ENCODE measurements at places on chromosomes 2 and 18.

GRCh38 chr18:38572554-38573111 lies 1007.0 kb upstream of the CELF4 start:
- DNase-seq: no peak

GRCh38 chr2:50752237-50752636 lies 279.7 kb downstream of the NRXN1 start:
- no peak for DNase-seq

GRCh38 chr2:209431701-209432100 lies 7.9 kb downstream of the MAP2 start:
- DNase-seq: no peak

DNA sequence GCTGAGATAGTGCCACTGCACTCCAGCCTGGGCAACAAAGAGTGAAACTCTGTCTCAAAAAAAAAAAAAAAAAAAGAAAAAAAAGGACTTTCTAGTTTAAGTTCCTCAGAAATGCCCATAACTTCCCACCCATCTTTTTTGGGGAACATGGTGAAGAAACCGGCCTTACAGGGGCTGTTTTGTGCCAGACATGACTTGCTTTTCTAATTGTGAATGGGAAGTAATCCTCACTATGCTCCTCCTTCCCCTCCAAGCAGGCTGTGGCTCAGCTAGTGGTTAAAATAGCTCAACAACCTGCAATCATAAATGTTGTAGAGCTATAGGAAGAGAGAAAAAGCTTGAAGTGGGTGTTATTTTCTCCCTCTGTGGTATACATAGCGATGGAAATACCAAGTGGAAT lies 34.1 kb upstream of the OLA1 start:
- DNase-seq: no peak

GRCh38 chr2:235954281-235954680 lies 213.9 kb downstream of the GBX2 start:
- DNase-seq: no peak

DNA sequence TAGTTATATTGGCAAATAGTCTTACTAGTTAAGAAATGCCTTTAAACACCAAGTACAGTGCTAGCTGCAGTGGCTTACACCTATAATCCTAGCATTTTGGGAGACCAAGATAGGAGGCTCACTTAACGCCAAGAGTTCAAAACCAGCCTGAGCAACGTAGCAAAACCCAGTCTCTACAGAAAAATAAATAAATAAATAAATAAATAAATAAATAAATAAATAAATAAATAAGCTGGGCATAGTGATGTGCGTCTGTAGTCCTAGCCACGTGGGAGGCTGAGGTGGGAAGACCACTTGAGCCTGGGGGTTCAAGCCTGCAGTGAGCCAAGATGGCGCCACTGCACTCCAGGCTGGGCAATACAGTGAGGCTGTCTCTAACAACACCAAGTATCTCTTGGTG lies 158.6 kb upstream of the ALPP start:
- no peak for DNase-seq

DNA sequence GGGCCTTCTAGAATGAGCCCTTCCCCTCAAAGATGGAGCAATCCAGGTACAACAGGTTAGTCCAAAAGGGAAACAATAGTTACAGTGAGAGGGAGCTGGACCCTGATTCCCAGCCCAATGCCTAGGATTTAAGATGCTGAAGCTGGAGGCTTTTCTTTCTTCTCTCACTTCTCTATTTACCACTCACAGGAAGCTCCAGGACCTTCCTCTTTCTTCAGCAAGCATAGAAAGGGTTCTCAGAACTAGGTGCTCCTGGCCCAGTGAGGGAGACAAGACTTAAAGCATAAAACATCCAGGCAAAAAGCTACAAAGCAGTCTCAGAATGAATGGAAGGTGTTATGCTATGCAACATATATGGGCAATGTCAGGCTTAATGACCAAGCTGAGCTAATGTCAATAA lies 279.0 kb downstream of the SRBD1 start:
- no peak for DNase-seq

DNA sequence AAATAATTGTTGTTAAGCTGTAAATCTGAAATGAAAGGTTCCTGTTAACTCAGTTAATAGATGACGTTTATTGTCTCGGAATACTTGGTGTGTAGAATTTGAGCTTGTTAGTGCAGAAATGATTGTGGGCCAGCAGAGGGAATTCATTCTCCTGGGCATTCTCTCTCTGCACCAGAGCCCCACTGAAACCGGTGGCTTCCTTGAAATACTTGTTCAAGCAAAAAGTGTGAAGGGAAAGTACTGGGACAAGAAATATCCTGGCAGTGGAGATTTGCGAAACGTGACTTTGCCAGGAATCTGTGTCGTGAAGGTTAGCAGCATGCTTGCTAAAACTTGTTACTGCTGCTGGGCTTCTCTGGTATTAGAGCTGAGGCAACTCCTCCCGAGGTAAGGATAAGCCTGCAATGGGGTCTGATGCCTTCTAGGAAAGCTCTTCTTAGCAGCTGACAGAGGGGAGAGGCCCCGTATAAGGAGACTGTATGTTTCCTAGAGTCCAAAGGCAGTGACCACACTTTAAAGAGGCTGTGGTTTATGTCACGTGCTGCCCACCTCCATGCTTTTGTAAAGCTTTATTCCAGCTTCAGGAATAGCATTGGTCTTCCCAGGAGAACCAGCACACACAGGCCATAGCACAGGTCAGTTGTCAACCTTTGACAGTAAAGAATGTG lies 2.0 kb downstream of the ITGA6 start:
- no peak for DNase-seq

DNA sequence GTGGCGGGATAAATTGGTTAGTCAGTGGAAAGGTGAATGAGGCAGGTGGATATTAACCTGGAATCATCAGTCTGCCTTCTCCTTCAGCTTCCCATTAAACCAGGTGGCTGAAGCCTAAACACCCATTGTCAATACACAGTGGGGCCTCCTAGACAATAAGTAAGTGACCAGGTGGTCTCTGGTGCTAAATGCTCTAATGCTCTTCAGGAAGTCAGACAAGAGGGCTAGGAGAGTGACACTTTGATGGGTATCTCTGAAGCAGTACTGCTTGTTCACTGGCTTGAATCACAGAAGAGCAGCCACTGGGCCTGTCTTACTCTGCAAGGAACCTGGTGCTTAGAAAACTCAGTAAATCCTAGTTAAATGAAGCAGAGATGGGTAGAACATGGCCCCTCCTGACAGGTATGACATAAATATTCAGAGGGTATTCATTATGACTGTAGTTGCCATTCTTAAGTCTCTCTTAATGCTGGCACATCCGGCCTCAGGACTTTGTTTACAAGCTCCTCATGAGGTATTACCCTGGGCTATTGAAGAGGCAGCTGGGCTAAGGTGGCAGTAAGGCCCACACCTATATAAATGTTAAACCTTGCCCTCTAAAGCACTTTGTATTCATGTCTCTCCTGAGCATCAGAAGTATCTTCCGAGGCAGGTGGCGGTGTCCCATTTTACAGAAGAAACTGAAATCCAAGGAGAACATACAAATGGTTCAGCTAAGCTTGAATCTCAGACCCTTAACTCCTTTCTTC lies 104.9 kb downstream of the NCK2 start:
- no peak for DNase-seq

- no peak for DNase-seq
These were observed 393.7 kb downstream of the STK39 start for GRCh38 chr2:167853717-167854116.

GRCh38 chr18:36590621-36591580 lies 237.9 kb downstream of the TPGS2 start:
- DNase-seq: no peak

- DNase-seq: no peak
These were observed at the start of gene CYP27A1 for GRCh38 chr2:218781691-218782527. CYP27A1 (plus strand) TSS chr2:218782147; CDS start chr2:218782183, 36 bp downstream.

DNA sequence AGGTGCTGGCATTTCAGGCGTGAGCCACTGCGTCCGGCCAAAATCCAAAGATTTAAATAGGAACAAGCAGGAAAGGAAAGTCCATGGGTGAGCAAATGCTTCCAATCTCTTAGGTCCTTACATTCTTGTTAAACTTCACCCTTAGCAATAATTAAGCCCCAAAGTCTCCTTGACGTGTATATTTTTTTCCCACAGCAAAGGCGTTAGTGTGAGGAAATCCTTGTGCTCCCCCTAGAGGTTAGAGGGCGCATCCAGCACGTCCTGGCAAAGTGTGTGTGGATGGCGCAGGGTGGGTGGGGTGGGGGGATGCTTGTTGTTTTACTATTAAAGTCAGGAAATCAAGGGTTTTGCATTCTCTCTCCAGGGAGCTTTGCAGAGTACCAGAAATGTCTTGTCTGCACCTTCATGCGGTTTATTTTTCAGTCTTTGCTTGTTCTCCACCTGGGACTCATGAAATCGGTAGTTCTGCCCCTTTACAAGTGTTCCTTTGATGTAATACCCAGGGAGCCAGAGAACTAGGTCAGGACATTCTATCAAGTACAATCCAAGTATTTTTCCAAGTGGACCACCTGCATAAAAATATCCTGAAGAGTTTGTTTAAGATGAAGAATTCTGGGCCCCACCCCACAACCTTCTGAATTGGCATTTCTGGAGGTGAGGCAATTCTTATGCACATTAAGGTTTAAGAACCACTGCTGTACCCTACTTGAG lies 22.2 kb upstream of the ITSN2 start:
- no peak for DNase-seq

- no peak for DNase-seq
These were observed 45.1 kb downstream of the PROC start for GRCh38 chr2:127463155-127463991.

DNA sequence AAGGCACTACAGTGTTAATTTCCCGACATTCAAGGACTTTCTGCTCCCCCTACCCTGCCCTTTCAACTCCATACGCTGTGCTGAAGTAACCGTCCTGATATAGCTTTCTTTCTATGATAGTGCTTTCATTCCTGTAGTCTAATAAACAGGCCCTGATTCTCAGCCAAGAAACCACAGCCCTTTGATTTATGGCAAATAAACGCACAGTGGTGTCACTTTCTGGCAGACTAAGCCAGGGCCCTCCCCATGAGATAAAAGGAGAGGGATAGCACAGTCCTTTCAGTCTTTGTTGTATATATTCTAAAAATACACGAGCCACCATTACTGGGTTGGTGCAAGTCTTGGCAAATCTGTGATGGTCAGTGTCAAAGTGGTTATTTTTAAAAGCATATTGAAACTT lies 291.2 kb downstream of the ALPK2 start:
- DNase-seq: no peak

DNA sequence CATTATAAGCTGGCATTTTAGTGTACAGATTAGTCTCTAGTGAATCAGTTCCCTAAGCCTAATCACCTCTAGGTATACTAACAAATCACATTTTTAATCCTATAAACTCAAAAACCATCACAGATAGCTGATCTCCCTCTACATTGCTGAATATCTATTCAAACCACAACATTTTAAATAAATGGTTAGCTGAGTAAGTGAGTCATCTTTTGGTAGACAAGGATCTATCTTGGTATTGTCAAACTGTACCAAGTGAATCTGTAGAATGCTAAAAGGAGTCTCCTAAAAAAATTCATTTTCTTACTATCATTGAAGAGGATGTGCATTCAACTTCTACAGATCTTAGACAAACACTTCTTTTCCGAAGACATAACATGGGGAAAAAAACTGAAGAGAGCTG lies 40.7 kb downstream of the INO80D start:
- no peak for DNase-seq

Data from cortex of kidney (tissue), 1 donor.